ENCODE measurements at places on chromosomes 5 and 9. TPM values are rescaled to one million over a fixed set of nuclear protein-coding genes. Genes with fewer than 3 reads are reported as not detected.

ADGRD2 gene
- total RNA-seq = not detected

DMRTA1 gene
- 1.3 TPM for total RNA-seq

SLC34A3 gene
- not detected for total RNA-seq

HEMGN gene
- 1.2 TPM for total RNA-seq

QSOX2 gene
- 7.6 TPM for total RNA-seq

JAKMIP2 gene
- 1.7 TPM for total RNA-seq

GRIA1 gene
- total RNA-seq = 0.63 TPM

SHC3 gene
- 4.0 TPM for total RNA-seq

KCNMB1 gene
- total RNA-seq = 81.0 TPM

RCL1 gene
- total RNA-seq = 13.4 TPM

ENTPD2 gene
- 1.2 TPM for total RNA-seq

CAVIN4 gene
- 0.65 TPM for total RNA-seq

- no peak for DNase-seq
- H3K4me3 ChIP-seq = no peak overlapping the region
- H3K36me3 ChIP-seq = peaks cover 48% of the 10 kb centered on the region
- no peak overlapping the region for H3K27ac ChIP-seq
- no peaks in the 10 kb centered on the region for H3K27me3 ChIP-seq
Observed at GRCh38 chr9:133353548-133353947, 2.7 kb downstream of the SURF1 start.

- no peaks in the 10 kb centered on the region for H3K4me1 ChIP-seq
- H3K27ac ChIP-seq = no peak overlapping the region
- no peak for DNase-seq
- no peak overlapping the region for H3K4me3 ChIP-seq
- H3K27me3 ChIP-seq = no peaks in the 10 kb centered on the region
Observed at GRCh38 chr5:80834710-80835109, 125.5 kb upstream of the RASGRF2 start.

GRCh38 chr5:458547-459353 lies 15.8 kb downstream of the EXOC3 start:
- no peaks in the 10 kb centered on the region for H3K27me3 ChIP-seq
- DNase-seq = no peak
- no peak overlapping the region for H3K4me3 ChIP-seq
- H3K4me1 ChIP-seq = no peaks in the 10 kb centered on the region
- H3K27ac ChIP-seq = no peak overlapping the region
- H3K36me3 ChIP-seq = peaks cover 89% of the 10 kb centered on the region

- DNase-seq = no peak
- H3K36me3 ChIP-seq = no peaks in the 10 kb centered on the region
- H3K27ac ChIP-seq = no peak overlapping the region
Observed at GRCh38 chr5:109511980-109512734, 102.4 kb upstream of the PJA2 start.

DNA sequence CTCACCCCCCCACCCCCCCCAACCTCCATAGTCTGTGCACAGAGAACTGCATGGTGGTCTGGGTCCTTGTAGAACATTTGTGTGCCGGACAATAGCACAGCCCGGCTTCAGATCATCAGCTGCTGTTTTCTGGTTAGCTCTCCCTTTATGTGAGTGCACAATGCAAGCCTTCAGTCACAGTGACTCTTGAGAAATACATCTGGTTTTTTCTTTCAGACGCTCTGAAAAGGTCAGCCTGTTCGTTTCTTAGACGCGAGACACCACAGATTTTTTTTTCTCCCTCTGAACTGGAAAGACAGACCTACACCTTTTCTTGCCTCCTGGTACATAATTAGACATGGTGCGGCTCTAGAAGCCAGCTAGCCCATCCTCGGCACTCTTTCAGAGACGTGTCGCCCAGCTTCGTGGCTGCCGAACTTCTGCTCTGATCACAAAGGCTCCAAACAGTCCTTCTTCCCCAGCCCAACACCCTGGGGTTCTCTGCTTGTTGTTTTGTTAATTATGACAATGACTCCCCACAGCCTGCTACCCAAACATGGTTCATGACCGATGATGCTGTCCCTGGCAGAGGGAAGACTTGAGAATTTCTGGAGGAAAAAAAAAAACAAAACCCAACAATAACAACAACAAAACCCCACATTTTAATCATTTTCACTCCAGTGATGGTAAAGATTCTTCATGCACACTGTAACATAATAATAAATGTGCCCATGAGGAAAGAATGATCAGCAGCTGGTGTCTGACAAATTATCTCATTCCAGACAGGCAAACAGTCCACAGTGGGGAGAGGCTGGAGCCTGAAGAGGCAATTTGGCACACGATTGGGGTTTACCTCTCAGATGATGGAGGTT lies 241.4 kb upstream of the ZNF462 start:
- no peaks in the 10 kb centered on the region for H3K27me3 ChIP-seq
- no peak for DNase-seq
- H3K4me1 ChIP-seq = peaks cover 24% of the 10 kb centered on the region
- no peak overlapping the region for H3K4me3 ChIP-seq
- no peaks in the 10 kb centered on the region for H3K36me3 ChIP-seq

DNA sequence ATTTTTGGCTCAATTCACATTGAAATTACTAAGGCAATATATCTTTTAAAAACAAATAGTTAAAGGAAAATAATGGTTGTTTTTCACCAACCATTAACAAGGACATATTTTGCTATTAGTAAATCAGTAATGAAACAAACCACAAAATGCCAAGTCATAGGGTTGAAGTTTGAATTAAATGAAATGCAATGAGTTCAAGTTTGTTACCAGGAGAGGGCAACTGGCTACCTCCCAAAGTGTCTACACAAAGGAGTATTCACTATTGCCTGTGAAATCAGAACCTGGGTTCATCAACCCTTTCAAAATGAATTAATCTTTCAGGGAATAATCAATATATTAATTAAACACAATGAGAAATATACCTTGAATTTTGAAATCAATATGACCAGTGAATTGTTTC lies 138.4 kb upstream of the DMRTA1 start:
- H3K27me3 ChIP-seq = no peaks in the 10 kb centered on the region
- peaks cover 9% of the 10 kb centered on the region for H3K4me1 ChIP-seq
- no peak overlapping the region for H3K27ac ChIP-seq
- no peak overlapping the region for H3K4me3 ChIP-seq
- DNase-seq = no peak

GRCh38 chr5:22242532-22242931 lies 610.6 kb downstream of the CDH12 start:
- DNase-seq = no peak
- H3K4me1 ChIP-seq = no peaks in the 10 kb centered on the region
- H3K27me3 ChIP-seq = no peaks in the 10 kb centered on the region

DNA sequence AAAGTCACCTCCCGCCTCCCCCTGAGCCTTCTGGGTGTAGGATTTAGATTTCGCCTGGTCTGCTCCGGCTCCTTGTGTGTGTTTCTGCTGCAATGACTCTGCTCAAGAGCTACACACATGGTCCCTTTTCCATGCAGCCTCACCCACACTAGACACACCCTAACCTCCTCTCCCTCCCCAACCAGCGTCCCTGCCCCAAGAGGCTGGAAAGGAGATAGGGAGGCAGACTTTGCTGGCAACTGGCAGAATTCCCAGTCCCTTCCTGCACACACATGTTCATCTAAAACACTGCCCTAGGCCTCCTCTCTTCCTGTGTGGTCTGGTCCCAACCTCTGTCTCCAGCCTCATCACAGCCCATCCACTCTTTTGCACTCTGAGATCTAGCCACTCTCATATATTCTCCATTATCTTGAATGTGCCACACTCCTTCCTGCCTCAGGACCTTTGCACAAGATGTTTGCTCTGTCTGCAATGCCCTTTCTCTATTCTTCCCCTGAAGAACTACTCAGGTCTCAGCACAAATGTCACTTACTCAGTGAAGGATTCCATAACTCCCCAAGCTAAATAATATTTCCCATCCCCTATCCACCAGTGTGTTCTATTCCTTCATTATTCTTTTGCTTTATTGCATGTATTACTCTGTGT lies 253.8 kb downstream of the CDK5RAP2 start:
- H3K4me3 ChIP-seq = no peak overlapping the region
- DNase-seq = peak; percentile 90
- no peak overlapping the region for H3K27ac ChIP-seq
- no peaks in the 10 kb centered on the region for H3K27me3 ChIP-seq
- no peaks in the 10 kb centered on the region for H3K4me1 ChIP-seq

GRCh38 chr9:15243081-15243480 lies 63.9 kb downstream of the TTC39B start:
- H3K4me3 ChIP-seq = no peak overlapping the region
- H3K27me3 ChIP-seq = no peaks in the 10 kb centered on the region
- H3K4me1 ChIP-seq = peaks cover 23% of the 10 kb centered on the region
- no peak for DNase-seq

GRCh38 chr5:5756762-5757161 lies 334.3 kb downstream of the ICE1 start:
- H3K4me3 ChIP-seq = no peak overlapping the region
- DNase-seq = peak; percentile 77
- no peaks in the 10 kb centered on the region for H3K4me1 ChIP-seq

DNA sequence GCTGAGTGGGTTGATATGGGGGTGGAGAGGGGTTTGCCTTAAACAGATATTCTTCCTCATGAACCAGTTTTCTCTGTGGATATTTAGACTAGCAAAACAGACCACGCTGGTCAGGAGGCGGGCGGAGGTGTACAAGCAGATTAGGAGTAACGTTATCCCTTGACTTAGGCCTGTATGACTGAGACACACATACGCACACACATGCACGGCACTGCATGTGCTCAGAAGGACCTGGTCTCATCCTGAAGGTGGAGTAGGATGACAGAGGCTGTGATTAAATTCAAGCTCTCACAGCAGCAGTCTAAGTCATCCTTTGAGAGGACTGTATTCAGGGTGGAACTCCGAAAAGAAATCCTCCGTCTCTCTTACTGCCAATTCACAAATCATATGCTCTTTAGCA lies 209.7 kb downstream of the DIRAS2 start:
- DNase-seq = peak; percentile 62
- H3K27me3 ChIP-seq = no peaks in the 10 kb centered on the region
- H3K4me1 ChIP-seq = no peaks in the 10 kb centered on the region
- H3K4me3 ChIP-seq = no peak overlapping the region
- H3K36me3 ChIP-seq = no peaks in the 10 kb centered on the region

DNA sequence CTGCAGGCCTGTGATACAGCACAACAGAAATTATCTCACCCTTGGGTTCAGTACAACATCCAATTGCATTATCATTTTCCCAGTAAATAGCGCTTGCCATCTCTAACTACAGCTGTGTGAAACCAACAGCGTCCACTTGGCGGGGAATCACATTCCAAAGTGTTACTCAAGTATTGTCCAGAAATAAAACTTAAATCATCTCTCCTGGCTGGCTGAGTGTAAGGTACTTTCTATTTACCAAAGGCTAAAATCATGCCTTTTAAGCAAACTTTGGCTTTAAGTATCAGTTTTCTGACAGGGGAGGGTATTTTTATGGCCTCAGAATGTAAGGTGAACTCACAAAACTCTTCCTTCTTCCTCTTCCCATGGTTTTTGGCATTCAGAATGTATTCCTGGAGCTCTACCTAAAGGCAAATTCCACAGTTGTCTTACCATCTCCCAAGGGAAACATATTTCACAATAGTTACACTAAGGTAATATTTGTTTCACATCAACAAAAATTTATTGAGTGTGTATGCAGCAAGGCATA lies 205.6 kb upstream of the MPDZ start:
- peak overlapping the region; percentile 71 for H3K27ac ChIP-seq
- H3K27me3 ChIP-seq = no peaks in the 10 kb centered on the region
- no peak for DNase-seq

DNA sequence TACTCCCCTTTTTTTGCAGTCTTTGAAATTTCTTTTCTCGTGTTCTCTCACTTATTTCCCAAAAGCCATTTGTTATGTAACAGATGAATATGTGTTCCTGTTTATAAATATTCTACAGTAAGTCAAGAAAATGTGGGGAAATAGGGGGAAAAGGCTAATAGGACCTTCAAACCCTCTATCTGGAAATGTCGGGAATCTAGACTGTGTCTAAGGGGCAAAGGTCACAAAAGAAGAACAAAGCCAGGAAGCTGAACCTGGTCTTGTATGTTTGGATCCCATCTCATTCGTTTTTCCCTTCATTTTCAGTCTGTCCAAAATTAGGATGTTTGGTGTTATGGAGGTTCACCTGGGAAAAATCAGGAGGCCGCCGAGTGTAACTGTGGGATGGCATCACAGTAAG lies 490.3 kb downstream of the NR2F1-AS1 start:
- no peaks in the 10 kb centered on the region for H3K27me3 ChIP-seq
- H3K4me3 ChIP-seq = no peak overlapping the region
- H3K27ac ChIP-seq = no peak overlapping the region

DNA sequence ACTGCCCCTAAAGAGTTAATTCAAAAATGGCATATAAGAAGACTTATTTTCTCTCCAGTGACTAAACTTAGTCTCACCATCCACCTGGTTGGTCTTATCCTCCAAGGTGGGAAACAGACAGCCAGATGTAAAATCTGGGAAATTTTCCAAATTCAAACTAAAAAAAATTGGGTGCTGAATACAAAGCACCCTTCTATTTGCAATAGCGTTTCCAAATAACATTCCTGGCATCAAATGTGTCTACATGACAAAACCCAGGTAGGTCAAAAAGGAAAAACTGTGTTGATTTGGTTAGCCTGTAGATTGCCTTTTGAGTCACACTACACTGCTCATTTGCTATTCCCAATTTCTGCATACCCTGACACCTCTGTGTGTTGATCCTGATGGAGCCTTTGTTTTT lies 252.2 kb downstream of the NR2F1-AS1 start:
- no peaks in the 10 kb centered on the region for H3K36me3 ChIP-seq
- H3K27me3 ChIP-seq = no peaks in the 10 kb centered on the region
- no peak for DNase-seq
- H3K4me1 ChIP-seq = no peaks in the 10 kb centered on the region
- H3K4me3 ChIP-seq = no peak overlapping the region
- no peak overlapping the region for H3K27ac ChIP-seq

GRCh38 chr5:143372187-143372829 lies 31.2 kb downstream of the NR3C1 start:
- DNase-seq = no peak
- no peaks in the 10 kb centered on the region for H3K27me3 ChIP-seq
- no peak overlapping the region for H3K27ac ChIP-seq
- no peaks in the 10 kb centered on the region for H3K36me3 ChIP-seq
